ENCODE measurements at places on chromosomes 3 and 15.

DNA sequence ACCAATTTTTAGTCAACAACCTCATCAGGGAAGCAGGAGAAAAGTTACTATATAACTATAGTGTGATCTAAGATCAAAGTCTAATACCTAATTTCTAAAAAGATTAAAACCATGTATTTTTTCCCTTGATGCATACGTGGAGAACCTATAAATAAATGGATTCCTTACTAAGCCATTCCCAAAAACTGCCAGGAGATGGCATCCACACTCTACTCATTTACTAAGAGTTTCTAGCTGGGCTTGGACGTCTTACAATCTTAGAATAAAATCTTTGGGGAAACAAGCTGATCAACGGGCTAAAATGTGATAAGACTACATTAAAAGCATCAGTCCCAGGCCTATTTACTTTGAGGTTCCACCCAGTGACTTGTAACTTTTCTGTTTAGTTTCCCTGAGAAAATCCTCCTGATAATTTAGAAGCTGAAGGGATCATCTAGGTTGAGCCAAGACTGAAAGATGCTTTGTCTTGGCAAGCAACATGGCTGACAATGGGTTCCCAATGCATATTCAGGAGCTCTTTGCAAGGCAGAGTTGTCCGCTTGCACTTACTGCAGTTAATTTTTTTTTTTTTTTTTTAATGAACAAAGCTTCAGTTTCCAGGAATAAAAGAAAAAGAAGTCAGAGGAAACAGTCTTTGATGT is 85.5 kb upstream of the FGF12 start:
- no peak overlapping the region for H3K4me3 ChIP-seq
- H3K36me3 ChIP-seq: no peaks in the 10 kb centered on the region
- H3K27me3 ChIP-seq: no peaks in the 10 kb centered on the region
- no peak for DNase-seq
- H3K4me1 ChIP-seq: no peaks in the 10 kb centered on the region

GRCh38 chr3:49793486-49794085 is 6.1 kb downstream of the CDHR4 start:
- H3K27ac ChIP-seq: no peak overlapping the region
- no peaks in the 10 kb centered on the region for H3K27me3 ChIP-seq
- DNase-seq: no peak
- no peaks in the 10 kb centered on the region for H3K36me3 ChIP-seq
- H3K4me3 ChIP-seq: no peak overlapping the region

DNA sequence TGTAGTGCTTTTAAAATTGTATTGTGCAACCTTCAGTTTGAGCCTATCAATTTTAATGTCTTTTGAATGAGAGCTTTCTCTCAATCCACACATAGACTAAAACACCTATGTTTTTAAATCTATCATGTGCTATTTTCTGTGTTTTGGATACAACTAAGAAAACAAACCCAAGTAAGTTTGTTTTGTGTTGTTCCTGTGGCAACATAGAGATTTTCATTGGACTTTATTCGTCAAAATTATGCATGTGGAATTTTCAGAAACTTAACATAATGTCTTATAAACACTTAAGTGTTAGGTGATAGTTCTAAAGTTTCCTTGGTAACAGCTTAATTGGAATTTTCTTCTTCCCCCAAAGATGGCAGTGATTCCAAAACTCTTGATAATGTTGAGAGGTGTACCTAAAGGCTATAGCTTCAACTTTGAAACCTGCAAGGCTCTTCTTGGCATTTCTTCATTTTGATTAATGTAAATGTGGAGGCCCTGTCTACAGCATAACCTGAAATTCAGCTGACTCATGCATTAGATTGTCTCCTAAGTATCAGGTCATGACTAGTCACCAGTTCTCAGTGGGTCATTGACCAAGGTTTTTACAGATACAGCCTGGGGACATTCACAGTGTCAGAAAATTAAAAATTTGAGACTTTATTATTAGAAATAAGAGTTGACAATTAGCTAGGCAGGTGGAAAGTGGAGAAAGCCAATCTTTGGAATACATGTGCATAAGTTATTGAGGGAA is 44.4 kb downstream of the COL6A5 start:
- H3K36me3 ChIP-seq: no peaks in the 10 kb centered on the region
- no peak overlapping the region for H3K27ac ChIP-seq
- no peaks in the 10 kb centered on the region for H3K27me3 ChIP-seq
- no peaks in the 10 kb centered on the region for H3K4me1 ChIP-seq
- no peak for DNase-seq
- no peak overlapping the region for H3K4me3 ChIP-seq

GRCh38 chr3:104412608-104413580 is 953.8 kb upstream of the ALCAM start:
- H3K4me3 ChIP-seq: no peak overlapping the region
- H3K4me1 ChIP-seq: no peaks in the 10 kb centered on the region
- no peak overlapping the region for H3K27ac ChIP-seq
- no peak for DNase-seq

GRCh38 chr3:135844386-135844785 is 121.1 kb upstream of the PPP2R3A start:
- H3K4me1 ChIP-seq: no peaks in the 10 kb centered on the region
- H3K27me3 ChIP-seq: no peaks in the 10 kb centered on the region
- no peak overlapping the region for H3K4me3 ChIP-seq
- DNase-seq: no peak
- H3K27ac ChIP-seq: no peak overlapping the region
- H3K36me3 ChIP-seq: no peaks in the 10 kb centered on the region

DNA sequence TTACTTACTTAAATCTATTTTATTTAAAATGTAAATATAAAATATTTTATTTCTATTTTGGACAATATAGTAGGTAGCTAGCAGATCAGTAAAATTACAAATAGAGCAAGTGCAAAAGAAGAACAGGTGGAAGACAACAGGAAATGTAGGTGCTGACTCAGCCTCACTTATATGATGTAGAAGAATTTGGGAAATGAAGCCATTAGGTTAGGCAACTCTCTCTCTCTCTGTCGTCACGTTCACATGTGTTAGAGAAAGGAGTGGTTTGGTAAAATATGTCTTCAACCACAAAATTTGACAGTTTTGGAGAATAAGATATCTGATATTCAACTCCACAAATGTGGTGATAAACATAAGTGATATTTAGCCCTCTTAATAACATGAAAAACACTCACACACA is 532.5 kb upstream of the KCNMB2 start:
- no peak for DNase-seq
- no peak overlapping the region for H3K27ac ChIP-seq
- H3K4me3 ChIP-seq: no peak overlapping the region
- H3K4me1 ChIP-seq: no peaks in the 10 kb centered on the region

- H3K36me3 ChIP-seq: no peaks in the 10 kb centered on the region
- no peaks in the 10 kb centered on the region for H3K27me3 ChIP-seq
- no peak overlapping the region for H3K27ac ChIP-seq
- no peak overlapping the region for H3K4me3 ChIP-seq
- no peak for DNase-seq
- H3K4me1 ChIP-seq: peaks cover 4% of the 10 kb centered on the region
These were observed 103.7 kb downstream of the P3H2 start for GRCh38 chr3:190016966-190017365.

- H3K36me3 ChIP-seq: no peaks in the 10 kb centered on the region
- H3K27ac ChIP-seq: peak overlapping the region; percentile 56
- no peaks in the 10 kb centered on the region for H3K27me3 ChIP-seq
These were observed 60.5 kb downstream of the ITGB5 start for GRCh38 chr3:124826703-124827102.

- DNase-seq: no peak
- no peaks in the 10 kb centered on the region for H3K27me3 ChIP-seq
- no peak overlapping the region for H3K27ac ChIP-seq
- no peak overlapping the region for H3K4me3 ChIP-seq
- no peaks in the 10 kb centered on the region for H3K4me1 ChIP-seq
These were observed 265.8 kb upstream of the ZNF717 start for GRCh38 chr3:76051145-76051544.

DNA sequence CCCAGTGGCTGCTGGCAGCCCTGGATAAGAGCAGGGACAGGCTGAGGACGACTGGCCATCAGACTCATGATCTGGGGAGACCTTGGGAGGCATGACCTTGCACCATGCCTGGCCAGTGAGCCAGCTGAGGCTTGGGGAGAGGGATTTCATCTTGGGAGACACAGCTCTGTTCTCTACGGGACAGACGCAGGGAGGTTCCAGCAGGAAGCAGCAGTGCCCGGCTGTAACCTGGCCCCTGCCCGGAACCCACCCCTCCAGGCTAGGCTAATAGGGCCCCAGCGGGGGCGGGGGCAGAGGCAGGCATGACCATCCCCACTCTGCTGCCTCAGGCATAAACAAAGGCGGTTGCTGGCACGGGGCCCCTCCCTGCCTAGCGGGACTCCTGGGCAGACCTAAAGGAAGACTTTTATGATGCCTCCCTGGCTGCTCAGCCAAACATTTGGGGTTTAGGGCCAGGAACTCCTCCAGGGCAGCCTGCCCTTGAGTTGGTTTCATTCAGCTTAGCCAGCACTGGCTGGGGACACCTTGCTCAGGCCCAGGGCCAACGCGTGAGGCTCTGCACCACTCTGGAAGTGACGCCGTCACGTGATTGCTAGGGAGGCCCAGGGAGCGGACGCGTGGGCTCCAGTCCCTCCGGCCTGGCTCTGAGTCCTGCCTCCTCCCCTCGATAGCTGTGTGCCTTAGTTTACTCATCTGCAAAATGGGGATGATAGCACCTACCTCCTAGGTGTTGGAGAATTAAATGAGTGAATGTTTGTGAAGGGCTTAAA is 27.6 kb downstream of the HDAC11 start:
- H3K4me3 ChIP-seq: no peak overlapping the region
- DNase-seq: no peak
- H3K36me3 ChIP-seq: no peaks in the 10 kb centered on the region
- H3K4me1 ChIP-seq: no peaks in the 10 kb centered on the region
- H3K27ac ChIP-seq: no peak overlapping the region

DNA sequence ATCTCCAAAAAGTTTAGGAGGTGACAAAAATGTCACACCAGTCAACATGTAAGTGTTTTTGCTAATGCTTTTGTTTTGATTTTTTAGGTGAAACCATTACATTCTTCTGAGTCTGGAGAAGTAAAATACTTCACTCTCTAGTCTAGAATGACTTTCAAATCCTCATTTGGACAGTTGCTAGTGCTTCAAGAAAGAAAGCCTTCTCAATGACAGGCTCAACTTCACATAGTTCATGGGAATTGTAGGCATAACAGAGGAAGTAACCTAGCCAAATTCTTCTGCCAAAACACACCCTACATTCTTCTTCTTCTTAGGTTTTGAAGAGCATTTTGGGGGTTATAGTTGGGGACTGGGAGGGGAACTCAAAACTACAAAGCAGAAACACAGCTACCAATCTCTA is 29.4 kb upstream of the HEG1 start:
- no peak overlapping the region for H3K27ac ChIP-seq
- H3K27me3 ChIP-seq: no peaks in the 10 kb centered on the region
- no peaks in the 10 kb centered on the region for H3K4me1 ChIP-seq
- no peak overlapping the region for H3K4me3 ChIP-seq
- H3K36me3 ChIP-seq: no peaks in the 10 kb centered on the region

Measured in iPS DF 6.9 (cell line).